CD4-positive, alpha-beta T cell treated with Interleukin-15 for 1 hour (primary cell): ENCODE measurements at places on chromosomes 7 and 10.

GRCh38 chr7:47304727-47305719, 276.9 kb downstream of the TNS3 start:
- DNase-seq: no peak

- DNase-seq: no peak
These were observed 65.5 kb downstream of the PYROXD2 start for GRCh38 chr10:98349508-98349922.

GRCh38 chr7:80387634-80388193, 124.2 kb downstream of the GNAT3 start:
- no peak for DNase-seq

- DNase-seq: peak; percentile 19
These were observed 55.0 kb downstream of the PODXL start for GRCh38 chr7:131501422-131501821.

GRCh38 chr7:99190359-99191009, 17.4 kb downstream of the KPNA7 start:
- no peak for DNase-seq

DNA sequence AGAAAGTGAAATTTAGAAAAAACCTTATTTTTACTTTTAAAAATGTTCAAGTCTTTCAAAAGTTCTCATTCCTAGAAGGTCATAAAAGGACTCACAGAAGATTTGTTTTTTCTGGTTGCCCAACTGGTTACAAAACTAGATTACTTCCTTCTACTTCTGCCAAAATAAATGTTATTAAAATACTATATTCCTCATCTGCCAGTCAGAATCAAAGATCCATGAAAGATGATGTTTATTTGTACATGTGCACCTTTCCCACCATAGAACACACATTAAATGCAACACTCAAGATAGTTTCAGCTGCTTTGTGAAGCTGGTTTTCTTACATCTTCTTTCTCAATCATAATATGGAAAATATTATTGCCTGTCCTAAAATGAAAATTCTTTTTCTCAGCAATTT, 465.4 kb downstream of the ETV1 start:
- no peak for DNase-seq

GRCh38 chr7:123715198-123715597, 33.6 kb downstream of the WASL start:
- DNase-seq: no peak

DNA sequence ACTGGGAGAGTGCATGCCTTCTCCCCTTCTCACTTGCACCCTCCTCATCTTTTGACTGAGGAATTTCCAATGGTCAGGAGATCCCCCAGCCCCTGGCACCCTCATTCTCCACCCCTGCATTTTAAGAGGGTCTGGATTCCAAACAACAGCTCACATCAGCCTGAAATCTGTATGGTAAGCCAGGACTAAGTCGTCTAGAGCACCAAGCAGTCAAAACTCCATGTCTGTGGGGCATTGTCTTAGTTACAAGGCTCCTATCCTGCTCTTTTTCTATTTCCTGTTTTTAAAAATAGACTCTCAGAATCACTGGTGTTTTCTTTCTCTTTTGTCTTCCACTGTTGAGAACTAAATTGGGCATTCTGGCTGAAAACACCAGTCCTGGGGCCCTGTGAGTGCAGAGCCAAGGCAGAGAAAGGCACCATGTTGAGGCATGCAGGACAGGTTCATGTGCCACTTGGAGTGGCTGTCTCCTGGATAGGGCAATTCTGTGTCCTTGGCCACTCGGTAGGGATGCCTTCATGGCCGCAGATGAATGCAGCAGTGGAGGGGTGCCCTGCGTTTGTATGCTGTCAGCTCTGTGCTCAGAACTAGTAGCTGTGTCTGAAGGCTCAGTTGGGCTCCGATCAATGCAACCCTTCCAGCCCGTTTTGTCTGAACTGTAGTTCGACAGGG, 216.6 kb upstream of the YAE1 start:
- no peak for DNase-seq

DNA sequence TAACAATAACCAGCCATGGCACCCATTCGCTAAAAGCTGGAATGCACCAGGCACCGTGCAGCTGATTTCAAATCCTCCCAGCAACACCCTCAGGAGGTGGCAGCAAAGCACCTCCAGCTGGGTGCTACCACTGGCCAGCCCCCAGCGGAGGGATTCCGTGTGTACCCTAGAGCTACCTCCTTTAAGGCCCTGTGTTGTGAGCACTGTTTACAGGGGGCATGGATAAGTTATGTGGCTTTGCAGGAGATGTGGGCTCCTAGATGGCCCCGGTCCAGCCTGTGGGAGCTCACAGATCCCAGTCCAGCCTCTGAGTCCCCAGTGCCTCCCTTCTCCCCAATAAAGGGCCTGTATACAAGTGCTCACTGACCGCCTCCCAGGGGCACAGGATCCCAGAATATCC, 27.1 kb downstream of the TNRC18 start:
- peak; percentile 77 for DNase-seq

DNA sequence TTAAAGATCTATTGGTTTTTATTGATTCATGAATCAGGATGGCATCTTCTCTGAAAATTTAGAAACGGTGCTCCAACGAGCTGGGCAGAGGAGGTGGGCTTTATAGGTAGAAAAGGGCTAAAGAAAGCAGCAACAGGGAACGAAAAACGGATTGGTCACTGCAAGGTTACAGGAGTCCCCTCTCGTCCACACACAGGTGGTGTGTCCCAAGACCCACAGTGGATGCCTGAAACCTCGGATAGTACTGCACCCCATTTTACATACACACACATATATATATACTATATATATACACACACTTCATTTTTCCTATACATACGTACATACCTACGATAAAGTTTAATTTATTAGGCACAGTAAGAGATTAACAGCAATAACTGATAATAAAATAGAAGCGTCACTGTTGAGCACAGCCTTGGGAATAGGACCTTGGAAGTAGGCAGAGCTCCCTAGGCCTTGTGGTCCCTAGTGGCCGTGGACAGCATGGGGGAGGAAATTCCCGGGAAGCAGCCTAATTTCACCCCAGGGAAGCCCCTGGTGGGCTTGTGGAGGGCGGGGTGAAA, 737 bp upstream of the NUB1 start:
- no peak for DNase-seq

DNA sequence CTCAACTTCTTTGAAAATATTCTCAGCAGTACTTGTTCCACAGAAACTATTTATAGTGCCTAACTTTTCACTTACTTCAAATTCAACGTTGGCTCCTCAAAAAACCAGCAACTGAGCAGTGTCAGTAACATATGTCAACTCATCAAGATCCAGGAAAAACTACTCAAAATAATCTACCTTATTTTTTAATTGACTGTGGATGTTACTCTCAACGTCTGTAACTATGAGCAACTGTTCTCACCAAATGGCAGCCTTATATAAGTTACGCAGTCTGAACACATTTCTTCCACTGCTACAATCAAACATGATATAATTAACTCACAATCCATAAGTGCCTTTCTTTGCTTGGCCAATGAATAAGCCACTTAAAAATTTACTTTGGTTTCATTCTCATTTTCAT, 77.8 kb downstream of the SP8 start:
- DNase-seq: no peak

DNA sequence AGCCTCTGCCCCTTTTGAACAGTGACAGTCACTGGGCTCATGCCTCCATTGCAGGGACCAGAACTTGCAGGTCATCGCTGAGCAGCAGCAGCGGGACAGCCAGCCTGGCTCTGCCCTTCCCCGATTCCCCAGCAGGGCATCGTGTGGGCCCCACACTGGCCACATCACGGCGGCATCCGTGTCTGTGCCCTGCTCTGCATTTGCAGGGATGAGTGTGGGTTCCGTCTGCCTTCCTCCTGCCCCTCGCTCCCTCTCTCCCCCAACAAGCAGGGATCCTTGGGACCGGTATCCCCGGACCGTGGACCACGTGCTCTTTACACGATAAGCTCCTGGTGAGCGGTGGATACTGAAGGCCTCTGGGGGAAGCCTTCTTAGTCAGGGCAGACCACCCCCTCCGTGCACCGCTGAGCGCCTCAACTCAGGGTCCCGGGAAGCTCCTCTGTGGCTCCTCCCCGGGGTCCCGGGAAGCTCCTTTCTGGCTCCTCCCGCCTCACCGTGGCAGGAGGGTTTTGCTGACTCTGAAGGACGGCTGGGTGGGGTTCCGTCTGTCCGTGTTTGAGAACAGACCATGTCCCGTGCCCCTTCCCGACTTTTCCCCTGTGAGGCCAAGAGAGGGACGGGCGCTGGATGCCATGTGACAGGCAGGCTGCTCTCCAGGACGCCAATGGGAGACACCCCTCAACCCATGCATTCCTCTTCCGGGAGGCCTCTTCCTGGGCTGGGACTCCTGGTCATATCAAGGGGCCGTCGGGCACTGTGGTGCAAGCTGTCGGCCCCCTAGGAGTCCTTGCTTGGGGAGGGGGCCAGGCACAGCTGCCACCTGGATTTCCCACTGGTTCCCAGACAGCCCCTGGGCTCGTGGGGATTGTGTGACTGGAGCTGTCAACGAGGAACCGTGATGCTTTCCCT, 23.5 kb upstream of the NKX6-2 start:
- DNase-seq: no peak

DNA sequence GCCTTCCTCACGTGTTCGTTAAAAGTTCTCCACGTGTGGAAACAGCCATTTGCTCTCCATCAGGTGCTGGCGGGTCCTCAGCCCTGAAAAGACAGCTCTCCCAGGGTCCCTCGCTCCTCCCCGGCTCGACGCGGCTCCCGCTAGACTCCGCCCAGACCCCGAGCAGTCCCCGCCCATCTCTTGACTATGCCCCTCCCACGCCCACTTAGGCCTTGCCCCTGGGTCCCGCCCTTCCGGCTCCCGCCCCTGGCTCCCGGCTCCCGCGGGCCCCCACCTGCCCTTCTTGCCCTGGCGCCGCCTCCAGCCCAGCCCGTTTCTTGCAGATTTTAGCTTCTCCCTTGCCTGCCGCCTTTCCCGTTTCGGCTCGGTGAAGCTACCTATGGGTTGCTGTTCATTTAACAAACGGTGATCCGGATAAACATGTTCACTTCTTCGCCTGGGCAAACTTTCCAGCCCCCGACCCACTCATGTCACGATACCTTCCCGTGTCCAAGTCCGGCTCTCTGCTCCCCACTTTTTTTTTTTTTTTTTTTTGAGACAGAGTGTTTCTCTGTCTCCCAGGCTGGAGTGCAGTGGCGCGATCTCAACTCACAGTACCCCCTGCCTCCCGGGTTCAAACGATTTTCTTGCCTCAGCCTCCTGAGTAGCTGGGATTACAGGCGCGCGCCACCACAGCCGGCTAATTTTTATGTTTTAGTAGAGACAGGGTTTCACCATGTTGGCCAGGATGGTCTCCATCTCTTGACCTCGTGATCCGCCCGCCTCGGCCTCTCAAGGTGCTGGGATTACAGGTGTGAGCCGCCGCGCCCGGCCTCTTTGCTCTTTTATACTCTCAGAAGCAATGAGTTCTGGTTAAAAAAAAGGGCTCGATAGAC, 830 bp upstream of the ZNF438 start:
- DNase-seq: peak; percentile 94

GRCh38 chr10:128633864-128634540, 507.8 kb upstream of the MKI67 start:
- no peak for DNase-seq

DNA sequence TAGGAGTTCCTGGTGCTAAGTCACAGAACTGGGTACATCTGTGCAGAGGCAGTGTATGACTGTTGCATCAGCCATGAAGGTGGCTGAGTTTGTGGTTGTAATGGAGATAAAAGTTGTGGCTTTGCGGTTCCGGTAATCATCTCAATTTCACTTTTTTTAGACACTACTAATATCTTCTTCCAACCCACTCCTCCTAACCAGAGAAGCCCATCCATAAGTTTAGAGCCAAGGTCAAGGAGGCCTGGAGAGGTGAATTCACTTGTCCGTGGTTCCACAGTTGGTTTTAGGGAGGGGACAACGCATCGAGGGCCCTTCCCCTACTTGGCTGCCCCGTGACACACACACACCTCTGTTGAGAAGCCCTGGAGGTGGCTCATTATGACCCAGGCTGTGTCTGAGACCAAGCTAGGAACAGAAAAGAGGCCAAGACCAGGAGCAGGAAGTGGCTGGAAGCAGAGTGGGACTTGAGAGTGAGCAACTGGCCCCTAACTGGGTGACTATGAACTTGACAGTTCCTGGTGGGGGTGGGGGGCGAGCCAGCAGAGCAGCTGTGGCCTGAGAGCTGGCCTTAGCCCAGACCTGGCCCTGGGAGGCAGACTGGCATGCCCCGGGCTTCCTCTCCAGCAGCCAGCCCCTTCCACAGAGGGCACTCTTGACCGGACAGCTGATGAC, 66.8 kb upstream of the COL13A1 start:
- no peak for DNase-seq

DNA sequence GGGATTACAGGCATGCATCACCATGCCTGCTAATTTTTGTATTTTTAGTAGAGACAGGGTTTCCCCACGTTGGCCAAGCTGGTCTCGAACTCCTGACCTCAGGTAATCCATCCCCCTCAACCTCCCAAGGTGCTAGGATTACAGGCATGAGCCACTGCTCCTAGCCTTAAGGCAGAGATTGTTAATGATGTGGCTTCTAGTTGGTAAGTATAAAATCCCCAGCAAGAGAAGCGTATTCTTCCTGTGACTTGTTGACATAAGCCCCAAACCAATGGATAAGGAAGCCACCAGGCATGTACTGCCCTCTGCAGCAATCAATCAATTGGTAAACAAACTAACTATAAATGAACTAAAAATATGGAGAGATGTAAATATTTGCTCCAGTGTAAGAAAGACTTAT, 41.2 kb downstream of the REEP3 start:
- DNase-seq: no peak

- no peak for DNase-seq
These were observed 927 bp upstream of the MKX start for GRCh38 chr10:27746397-27747095.

DNA sequence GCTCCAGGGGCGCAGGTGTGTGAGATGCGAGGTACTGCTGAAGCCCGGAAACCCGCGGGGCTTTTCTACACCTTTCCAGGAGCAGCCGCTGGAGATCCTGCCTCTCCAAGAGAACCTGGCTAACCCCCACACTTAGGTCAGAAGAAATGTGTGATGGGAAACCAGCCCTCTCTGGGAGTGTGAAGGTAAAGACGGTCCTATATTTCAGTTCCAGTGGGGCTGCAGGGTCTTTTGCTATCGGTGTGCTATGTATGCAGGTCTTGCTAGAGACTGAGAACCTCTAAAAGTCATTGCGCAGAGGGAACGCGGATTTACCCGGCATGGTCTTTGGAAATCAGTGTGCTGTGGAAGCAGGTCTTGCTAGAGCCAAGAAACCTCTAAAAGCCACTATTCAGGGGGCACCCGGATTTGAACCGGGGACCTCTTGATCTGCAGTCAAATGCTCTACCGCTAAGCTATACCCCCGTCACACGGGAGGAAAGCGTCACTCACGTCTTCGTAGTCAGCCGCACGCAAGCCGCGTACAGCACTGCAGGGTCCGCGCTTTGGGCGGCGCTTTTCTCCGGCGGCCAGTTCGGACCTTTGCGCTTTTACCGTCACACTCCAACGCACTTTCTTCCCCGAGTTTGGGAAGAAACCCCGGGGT, 46.0 kb downstream of the ZNF777 start:
- DNase-seq: peak; percentile 38

- no peak for DNase-seq
These were observed 119.8 kb downstream of the SMURF1 start for GRCh38 chr7:99024066-99024465.

- no peak for DNase-seq
These were observed 206.9 kb downstream of the WDR11 start for GRCh38 chr10:121058082-121058481.
